AG09309 (cell line): ENCODE measurements at places on chromosomes 3 and 15.

- no peak for DNase-seq
Observed at GRCh38 chr3:13015286-13016082, 57.7 kb downstream of the IQSEC1 start.

- DNase-seq = no peak
Observed at GRCh38 chr3:116453666-116454346, 8.5 kb upstream of the LSAMP start.

GRCh38 chr3:113211330-113212149 is at the start of gene BOC:
Gene BOC, plus strand, starts transcription at chr3:113211557. Its CDS starts 38,246 bp downstream, at chr3:113249803.
- DNase-seq = no peak

- no peak for DNase-seq
Observed at GRCh38 chr3:156818273-156818651, 7.9 kb upstream of the LEKR1 start.

GRCh38 chr15:41905036-41905793 is 11.4 kb upstream of the SPTBN5 start:
- no peak for DNase-seq

- DNase-seq = no peak
Observed at GRCh38 chr3:37819591-37819990, 42.1 kb upstream of the CTDSPL start.

DNA sequence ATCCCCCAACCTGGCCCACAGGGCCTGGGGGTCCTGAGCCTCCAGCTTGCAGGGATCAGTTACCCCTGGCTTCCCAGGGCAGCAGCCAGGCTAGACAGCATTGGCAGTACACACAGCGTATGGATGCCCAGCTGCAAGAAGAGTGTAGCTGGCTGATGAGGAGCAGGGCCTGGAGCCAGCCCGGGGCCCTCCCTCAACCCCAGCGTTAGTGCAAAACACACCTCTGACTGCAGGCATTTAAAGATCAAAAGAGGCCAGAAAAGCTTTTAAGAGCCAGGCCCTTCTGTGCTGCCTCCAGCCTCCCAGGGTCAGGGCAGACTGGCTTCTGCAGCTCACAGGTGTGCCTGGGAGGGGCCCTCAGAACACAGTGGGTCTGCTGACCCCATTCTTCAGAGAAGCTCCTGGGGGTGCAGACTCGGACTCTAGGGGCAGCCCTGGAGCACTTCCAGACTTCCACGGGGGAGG is 110.6 kb downstream of the ETFA start:
- no peak for DNase-seq

- no peak for DNase-seq
Observed at GRCh38 chr15:33638453-33638852, 327.7 kb downstream of the RYR3 start.
